Thyroid gland (tissue), 4 donors: ENCODE measurements at places on chromosomes 7 and 10.

DNA sequence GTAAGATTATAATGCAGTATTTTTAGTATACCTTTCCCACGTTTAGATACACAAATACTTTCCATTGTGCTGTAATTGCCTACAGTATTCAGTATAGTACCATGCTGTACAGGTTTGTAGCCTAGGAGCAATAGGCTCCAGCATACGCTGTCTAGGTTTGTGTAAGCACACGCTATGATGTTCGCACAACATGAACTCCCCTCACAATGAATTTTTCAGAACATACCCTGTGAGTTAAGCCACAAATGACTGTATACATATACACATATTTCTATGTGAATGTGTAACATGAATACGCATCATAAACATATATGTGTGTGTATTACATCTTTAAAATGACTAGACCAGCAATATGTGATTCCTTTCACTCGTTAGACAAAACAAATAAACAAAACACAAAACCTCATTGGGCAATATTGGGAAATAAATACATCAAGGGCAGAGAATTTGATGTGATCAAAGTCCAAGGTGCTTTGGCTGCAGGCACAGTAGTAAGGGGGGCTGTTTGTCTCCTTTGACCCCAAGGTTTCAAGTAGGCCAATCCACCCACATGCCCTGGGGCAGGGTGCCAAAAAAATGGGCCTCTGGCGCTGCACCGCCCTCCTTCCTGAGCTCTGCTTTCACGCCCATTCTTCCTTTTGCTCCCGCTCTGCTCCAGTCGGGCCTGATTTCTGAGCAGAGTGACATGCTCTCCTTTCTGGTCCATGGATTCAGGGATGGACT is 33.9 kb downstream of the CHN2 start:
- DNase-seq: peak; percentile 81

DNA sequence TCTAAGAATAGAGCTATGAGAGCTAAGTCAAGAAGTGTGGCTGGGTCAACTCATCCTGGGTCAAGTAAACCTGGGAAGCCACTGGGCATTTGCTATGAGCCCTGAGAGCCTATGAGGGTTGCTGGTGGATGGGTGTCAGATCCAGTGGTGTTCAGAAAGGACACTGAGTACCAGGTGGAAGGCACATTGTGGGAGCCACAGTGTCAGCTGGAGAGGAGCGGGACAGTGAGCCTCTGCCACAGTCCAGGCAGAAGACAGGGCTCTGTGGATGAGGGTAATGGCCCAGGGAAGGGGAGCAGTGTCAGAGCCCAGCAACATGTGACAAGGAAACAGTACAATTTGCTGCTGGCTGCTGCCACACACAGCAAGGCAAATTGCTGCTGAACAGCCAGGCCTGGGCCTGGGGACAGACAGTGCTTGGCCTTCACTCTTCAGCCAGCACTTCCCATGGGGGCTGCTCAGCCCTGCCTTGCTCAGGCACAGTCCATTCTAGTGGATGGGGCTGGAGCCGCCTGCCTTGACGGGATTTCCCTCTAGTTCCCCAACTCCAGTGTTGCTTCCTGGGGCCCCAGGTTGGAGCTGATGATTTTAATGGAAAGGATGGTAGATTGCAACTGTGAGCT is 90.9 kb upstream of the CHST15 start:
- no peak for DNase-seq

GRCh38 chr10:17244700-17245365 is 16.8 kb downstream of the VIM start:
- no peak for DNase-seq

DNA sequence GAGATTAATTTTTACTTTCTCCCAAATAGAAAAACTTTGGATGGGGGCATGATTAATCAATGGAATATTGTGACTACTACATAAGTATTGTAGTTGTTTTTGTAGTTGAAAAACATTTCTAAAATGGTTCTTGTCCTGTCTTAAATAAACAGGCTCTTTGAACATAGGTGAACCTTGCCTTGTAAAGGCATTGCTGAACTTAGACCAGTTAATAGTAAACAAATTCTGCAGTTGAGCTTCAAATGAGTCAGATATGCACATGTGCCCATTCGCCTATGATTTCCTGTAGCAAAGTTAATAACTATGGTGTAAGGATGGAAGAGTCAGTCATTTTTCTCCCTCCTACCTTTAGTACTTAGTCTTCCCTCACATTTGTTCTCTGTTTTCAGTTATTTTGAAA is 22.6 kb downstream of the CUTC start:
- DNase-seq: no peak

DNA sequence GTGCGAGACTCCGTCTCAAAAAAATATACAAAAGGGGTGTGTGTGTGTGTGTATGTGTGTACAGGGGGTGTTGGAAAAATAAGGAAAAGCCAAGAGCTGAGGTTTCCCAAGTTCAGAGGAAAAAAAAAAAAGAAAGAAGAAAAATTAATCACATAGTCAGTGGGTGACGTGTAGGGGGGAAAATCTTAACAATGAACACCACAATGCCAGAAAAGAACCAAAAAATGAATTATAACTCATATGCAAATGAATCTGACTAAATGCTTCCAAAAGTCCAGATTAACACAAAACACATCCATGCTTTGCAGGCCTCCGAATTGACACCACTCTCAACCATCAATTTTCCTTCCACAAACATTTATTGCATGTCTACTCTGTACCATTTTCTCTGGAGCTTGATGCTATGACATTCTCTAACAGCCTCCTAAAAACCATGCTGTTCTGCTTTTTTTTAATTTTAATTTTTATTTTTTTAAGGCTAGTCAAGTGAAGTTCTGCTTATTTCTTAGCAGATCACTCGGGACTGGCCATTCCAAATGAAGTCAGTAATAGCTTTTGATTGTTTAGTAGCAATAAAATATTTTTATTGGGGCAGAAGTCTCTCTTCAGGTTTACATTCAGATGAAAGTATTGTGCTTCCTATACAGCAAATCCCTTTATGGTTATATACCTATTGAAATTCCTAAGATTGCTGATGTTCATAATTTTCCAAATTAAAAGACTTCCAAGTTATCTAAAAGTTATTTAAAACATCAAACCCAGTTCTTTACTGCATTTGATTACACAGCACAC is 133.8 kb downstream of the CNOT4 start:
- no peak for DNase-seq

DNA sequence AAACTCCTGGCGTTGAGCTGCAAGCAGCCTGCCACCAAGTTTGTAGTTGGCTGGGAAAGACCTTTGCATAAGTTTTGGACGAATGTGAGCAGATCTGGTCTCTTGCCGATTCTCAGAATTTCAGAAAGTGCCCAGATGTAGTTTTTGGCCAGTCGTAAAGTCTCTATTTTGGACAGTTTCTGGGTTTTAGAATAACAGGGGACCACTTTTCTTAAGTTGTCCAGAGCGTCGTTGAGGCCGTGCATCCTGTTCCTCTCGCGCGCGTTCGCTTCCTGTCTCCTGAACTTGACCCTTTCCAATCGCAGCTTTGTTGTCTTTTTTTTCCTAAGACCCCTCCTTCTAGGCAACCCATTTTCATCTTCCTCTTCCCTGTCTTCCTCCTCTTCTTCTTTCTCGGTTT is 1.8 kb downstream of the NEUROD6 start:
- DNase-seq: no peak

DNA sequence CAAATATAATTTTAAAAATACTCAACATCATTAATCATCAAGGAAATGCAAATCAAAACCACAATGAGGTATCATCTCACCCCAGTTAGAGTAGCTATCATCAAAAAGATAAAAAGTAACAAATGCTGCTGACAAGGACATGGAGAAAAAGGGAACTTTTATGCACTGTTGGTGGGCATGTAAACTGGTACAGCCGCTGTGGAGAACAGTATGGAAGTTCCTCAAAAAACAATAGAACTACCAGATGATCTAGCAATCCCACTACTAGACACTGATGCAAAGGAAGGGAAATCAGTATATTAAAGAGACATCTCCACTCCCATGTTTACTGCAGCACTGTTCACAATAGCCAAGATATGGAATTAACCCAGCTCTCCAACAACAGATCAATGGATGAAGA is 384.5 kb downstream of the PLXDC2 start:
- no peak for DNase-seq

- no peak for DNase-seq
These were observed 442.7 kb upstream of the POM121L12 start for GRCh38 chr7:52592698-52593097.

DNA sequence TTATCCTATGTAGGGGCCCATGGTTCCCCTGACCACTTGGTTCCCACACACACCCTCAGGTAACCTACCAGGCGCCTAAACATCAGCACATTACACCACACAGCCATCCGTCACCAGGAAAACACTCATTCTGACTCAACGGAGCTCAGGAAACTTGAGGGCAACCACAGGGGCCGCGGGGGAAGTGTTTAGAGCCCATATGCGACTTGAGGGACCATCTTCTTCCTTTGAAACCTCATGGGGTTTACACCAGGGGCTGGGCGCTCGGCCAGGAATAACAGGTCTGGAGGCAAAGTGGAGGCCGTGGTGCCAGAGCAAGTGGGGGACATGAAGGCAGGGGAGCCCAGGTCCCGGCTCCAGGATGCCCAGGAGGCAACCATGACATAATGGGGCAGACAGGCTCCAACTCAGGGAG is 1.5 kb downstream of the STX1A start:
- no peak for DNase-seq

DNA sequence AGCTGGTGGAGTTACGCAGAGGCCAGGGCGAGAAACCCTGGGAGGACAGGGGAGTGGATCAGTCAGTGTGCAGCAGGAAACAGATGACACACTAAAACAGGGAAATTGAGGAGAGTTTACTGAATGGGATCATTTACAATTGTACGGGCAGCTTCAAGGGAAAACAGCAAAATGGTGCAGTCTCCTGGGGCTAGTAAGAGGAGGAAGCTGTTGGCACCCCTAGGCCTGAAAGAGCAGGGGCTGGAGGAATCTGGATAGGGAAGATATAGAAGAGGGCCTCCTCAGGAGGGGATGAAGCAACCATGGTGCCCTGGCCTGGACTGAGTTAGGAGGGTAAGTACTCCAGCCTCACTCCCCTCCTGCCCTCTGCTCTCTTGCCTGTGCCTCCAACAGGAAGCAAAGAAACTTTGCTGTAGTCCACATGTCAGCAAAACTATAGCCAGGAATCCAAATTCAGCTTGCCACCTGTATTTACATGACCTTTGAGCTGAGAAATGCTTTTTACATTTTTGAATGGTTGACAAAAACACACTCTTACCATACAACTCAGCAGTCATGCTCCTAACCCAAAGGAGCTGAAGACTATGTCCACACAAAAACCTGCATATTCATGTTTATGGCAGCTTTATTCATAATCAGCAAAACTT is 52.3 kb upstream of the OPN4 start:
- DNase-seq: no peak

GRCh38 chr10:105757302-105757701 is 1116.2 kb downstream of the SORCS3 start:
- DNase-seq: peak; percentile 62

GRCh38 chr7:84188786-84189405 is 5.7 kb downstream of the SEMA3A start:
- no peak for DNase-seq

- DNase-seq: no peak
These were observed 63.5 kb downstream of the RABGEF1 start for GRCh38 chr7:66804001-66804400.

DNA sequence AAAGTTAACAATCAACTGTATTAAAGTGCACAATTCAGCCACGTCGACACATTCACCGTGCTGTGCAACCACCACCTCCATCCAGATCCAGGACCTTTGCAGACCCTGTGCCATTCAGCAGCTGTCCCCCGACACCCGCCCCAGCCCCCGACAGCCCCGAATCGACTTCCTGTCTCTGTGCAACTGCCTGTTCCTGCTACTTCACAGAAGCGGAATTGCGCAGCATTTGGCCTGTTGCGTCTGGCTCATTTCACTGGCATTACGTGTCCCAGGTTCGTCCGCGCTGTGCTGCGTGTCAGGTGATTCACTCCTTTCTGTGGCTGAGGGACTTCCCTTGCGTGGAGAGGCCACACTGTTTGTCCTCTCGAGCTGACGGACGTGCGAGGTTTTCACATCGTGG is 33.2 kb upstream of the DNAAF5 start:
- no peak for DNase-seq

GRCh38 chr7:130740606-130741005 is 6.6 kb upstream of the KLF14 start:
- no peak for DNase-seq

GRCh38 chr7:41047211-41047610 is 655.7 kb downstream of the INHBA start:
- DNase-seq: no peak

DNA sequence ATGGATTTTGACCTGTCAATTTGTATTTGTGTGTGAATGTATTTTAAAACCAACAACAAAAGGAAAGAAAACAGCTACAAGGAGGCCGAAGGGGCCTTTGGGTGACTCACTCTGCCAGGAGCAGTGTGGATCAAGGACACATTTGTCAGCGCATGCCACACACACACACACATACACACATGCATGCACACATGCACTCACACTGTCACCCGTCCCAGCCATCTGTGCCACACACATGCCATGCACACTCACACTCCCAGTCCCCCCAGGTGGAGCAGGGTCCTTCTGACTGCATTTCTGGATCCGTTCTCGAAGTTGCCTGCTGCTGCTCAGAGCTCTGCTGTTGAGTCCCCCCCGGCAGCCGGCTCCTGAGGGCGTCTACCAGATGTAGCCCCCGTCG is 26.0 kb downstream of the SPOCK2 start:
- no peak for DNase-seq

DNA sequence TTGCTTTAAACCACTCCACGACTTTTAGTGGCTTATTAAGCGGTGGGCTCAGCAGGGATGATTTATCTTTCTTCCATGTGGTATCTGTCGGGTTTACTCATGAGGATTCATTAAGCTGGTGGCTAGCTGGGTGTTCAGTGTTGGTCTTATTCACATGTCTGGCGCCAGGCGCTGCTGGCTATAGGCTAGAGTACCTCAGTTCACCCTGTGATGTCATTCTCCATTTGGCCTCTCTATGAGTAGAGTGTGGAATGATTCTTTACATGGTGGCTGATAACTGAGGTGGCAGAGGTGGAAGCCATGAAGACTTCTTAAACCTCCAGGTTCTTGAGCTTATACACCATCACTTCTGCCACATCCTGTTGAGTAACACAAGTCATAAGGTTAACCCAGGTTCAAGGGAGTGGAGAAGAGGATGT is 115.4 kb downstream of the MLLT10 start:
- no peak for DNase-seq

- DNase-seq: peak; percentile 45
These were observed 128.9 kb downstream of the PLXDC2 start for GRCh38 chr10:19944911-19945663.

DNA sequence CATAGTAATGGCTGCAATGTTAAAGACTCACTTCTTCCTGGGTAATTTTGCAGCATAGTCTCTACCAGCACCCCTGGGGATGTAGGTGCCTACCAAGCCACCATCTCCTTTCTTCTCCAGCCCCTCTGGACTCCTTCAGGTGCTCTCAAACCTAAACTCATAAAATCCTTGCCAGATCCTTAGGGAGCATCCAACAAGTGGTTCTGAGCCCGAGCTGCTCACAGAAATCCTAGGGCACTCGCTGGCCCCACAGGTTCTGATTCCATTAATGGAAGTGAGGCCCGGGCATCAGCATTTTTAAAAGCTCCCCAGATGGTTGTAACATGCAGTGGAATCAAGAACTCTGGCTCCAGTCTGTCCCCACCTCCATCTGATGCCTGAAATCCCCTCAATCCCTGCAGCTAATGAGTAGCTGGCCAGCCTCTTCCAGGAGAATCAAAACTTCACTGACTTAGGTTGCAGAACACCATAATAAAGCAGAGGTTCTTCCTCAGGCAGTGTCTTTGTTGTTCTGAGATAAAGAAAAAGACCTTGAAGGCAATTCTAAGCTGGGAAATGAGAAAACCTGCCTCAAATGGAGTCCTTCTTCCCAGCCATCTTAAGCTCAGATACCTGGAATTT is 336.8 kb downstream of the KCNMA1 start:
- DNase-seq: no peak
